ENCODE measurements at places on chromosomes 13 and 19.

DNA sequence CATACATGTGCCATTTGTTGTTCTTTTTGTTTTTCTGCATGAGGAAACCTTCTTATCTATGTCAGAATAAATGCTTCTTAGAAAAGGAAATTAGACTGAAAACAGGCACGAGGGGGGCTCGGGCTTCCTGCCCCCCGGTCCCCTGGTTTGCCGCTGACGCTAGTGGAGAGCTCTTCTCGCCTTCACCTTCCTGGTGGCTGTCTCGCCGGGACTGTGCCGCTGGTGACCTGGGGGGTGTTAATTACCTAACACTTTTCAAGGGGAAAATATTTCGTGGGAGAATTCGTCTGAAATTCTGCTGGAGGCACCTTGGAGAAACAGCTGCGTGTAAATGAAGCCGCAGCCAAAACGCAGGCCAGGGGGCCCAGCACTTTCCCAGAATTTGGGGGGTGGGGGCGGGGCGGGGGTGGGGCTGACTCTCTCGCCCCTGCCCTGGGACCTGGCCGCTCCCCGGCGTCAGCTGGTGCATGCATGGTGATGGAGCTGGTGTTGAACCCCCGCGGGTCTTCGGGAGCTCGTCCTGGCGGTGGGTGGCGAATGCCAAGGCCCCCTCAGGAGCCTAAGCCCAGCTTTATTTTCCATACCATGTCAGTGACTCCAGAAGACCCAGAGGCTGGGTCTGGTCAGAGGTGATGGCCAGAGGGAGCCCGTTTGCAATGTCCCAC lies 58.3 kb upstream of the MCF2L start:
- no peak for DNase-seq

GRCh38 chr19:2287585-2288337 lies 5.8 kb upstream of the PEAK3 start:
- DNase-seq = no peak

- no peak for DNase-seq
Measured at GRCh38 chr13:99495466-99496183, 5.6 kb upstream of the TM9SF2 start.

GRCh38 chr13:66972659-66973058 lies 257.5 kb downstream of the PCDH9 start:
- DNase-seq = no peak

GRCh38 chr19:13920940-13921747 lies 15.1 kb downstream of the CC2D1A start:
- DNase-seq = no peak

DNA sequence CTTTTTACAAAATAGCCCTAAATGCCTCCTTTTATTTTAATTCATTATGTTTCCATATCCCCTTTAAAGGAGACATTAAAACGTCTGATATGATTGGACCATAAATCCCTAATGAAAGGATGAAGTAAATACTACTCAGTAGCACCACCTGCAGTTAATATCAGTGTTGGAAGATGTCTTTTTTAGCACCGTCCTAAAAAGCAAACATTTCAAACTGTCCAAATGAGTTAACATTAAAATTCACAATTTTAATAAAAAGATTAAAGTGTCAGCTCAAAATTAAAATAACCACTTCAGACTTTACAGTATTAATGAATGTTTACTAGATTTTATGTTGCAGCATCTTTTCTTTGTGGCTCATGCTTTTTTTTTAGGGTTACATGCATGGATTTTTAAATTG lies 12.3 kb downstream of the ZNF507 start:
- no peak for DNase-seq

GRCh38 chr19:10000171-10000826 lies 10.0 kb downstream of the COL5A3 start:
- no peak for DNase-seq

- DNase-seq = no peak
Measured at GRCh38 chr13:30108216-30108912, 199.0 kb downstream of the KATNAL1 start.

All from smooth muscle cell of the brain vasculature (primary cell).